Fibroblast of villous mesenchyme (primary cell): ENCODE measurements at places on chromosomes 1 and 21. TPM values are rescaled to one million over a fixed set of nuclear protein-coding genes. Genes with fewer than 3 reads are reported as not detected.

Gene PAQR6
- total RNA-seq = 0.43 and 0.64 TPM in 2 replicates

Gene OR2T35
- not detected in 2 replicates for total RNA-seq

Gene ATP6V1G3
- 0.43 TPM in 1 of 2 replicates, not detected in the other for total RNA-seq

Gene BRDT
- total RNA-seq = under 0.01 and 0.97 TPM in 2 replicates

Gene KRTAP10-5
- total RNA-seq = not detected in 2 replicates

Gene BRINP2
- total RNA-seq = not detected in 2 replicates

Gene FAM229A
- total RNA-seq = 1.3 TPM in 2 replicates

Gene OR10R2
- total RNA-seq = not detected in 2 replicates

Gene ASPM
- total RNA-seq = 19.6 and 43.6 TPM in 2 replicates

Gene RPS27
- total RNA-seq = 1,538 and 2,013 TPM in 2 replicates

Gene KTI12
- total RNA-seq = 13.0 and 18.7 TPM in 2 replicates

Gene RGS1
- total RNA-seq = 0.32 TPM in 1 of 2 replicates, not detected in the other

Gene HPDL
- total RNA-seq = 1.3 and 1.6 TPM in 2 replicates

Gene PPFIA4
- 1.6 and 4.3 TPM in 2 replicates for total RNA-seq

Gene FAM3B
- not detected in 2 replicates for total RNA-seq

Gene DLGAP3
- total RNA-seq = under 0.01 TPM in 2 replicates

Gene C1orf185
- total RNA-seq = under 0.01 TPM in 1 of 2 replicates, not detected in the other

Gene TRMT1L
- total RNA-seq = 11.6 and 24.6 TPM in 2 replicates

Gene INAVA
- total RNA-seq = 0.32 TPM in 1 of 2 replicates, not detected in the other

Gene PDZK1
- under 0.01 and 0.32 TPM in 2 replicates for total RNA-seq

Gene HSD11B1
- total RNA-seq = 1.9 and 21.6 TPM in 2 replicates

Gene PARK7
- total RNA-seq = 172 and 198 TPM in 2 replicates

Gene OR10Z1
- total RNA-seq = not detected in 2 replicates

Gene NTMT2
- total RNA-seq = not detected in 2 replicates

Gene NCMAP
- total RNA-seq = not detected in 2 replicates

Gene TMEM222
- total RNA-seq = 17.3 and 23.5 TPM in 2 replicates

Gene POMGNT1
- total RNA-seq = 52.8 and 81.2 TPM in 2 replicates

Gene CBS
- total RNA-seq = 44.5 and 92.4 TPM in 2 replicates

Gene RSPH1
- total RNA-seq = not detected in 2 replicates

Gene TFF2
- not detected in 2 replicates for total RNA-seq

Gene TOR1AIP1
- 39.0 and 66.5 TPM in 2 replicates for total RNA-seq

Gene NEK2
- 10.0 and 17.7 TPM in 2 replicates for total RNA-seq

Gene DYNLT5
- 1.7 and 2.9 TPM in 2 replicates for total RNA-seq

Gene SPRR2A
- total RNA-seq = not detected in 2 replicates
